COLO829 (cell line): ENCODE measurements at places on chromosomes 2 and 18.

GRCh38 chr18:41829647-41830516 lies 125.2 kb upstream of the PIK3C3 start:
- DNase-seq, result peak; percentile 82

DNA sequence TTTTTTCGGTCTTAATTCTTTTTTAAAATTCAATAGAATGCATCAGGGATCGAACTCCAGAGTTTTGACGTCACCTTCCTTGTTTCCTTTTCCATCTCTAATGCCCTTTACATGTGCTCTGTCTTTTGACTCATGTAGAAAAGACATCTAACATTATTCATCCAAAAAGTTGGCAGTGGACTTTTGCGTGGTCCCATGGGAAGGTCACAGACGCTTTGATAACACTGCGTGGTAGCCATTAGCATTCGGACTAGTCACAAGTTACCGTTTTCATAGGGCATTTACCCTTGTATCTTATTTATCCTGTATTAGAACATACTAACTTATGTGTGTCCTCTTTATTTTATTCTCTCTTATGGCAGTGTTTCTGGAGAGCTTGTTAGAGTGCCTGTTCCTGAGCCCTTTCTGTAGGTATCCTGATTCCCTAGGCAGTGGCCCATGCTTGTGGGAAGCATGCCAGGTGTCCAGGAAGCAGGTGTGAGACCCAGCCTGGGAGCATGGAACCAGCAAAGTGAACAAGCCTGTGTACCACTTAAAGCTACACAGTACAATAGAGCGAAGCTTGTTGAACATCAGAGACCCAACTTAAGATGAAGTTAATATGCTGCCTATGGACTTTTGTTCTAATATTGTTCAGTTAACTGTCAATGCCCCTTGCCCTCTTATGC lies 73.6 kb upstream of the RBM44 start:
- DNase-seq, result no peak

GRCh38 chr18:32980896-32981295 lies 208.1 kb upstream of the KLHL14 start:
- DNase-seq, result no peak

DNA sequence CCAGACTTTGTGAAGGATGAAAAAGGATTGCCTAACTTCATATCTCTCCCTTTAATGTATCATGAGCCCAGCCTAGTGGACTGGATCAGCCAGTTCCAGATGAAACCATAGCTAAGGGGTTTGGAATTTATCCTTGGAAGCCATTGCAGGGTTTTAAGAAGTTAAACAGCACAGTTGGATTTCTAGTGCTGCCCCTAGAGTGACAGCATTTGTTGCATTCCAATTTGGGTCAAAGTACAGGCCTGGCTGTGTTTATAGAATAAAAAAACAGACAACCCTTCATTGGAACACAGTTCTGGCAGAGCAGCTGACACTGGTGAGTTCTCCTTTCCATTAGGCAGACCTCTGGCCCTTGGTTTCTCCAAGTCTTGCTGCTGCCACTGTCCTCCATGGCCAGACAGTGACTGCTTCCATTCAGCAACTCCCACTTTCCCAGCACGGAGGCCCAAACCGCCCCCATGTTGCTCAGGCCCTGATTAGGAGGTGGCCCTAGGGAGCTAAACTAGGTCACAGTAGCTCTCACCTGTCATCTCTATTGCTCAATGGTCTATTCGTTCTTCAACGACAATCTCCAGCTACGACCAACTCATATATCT lies 8.0 kb downstream of the GPR39 start:
- DNase-seq, result no peak

DNA sequence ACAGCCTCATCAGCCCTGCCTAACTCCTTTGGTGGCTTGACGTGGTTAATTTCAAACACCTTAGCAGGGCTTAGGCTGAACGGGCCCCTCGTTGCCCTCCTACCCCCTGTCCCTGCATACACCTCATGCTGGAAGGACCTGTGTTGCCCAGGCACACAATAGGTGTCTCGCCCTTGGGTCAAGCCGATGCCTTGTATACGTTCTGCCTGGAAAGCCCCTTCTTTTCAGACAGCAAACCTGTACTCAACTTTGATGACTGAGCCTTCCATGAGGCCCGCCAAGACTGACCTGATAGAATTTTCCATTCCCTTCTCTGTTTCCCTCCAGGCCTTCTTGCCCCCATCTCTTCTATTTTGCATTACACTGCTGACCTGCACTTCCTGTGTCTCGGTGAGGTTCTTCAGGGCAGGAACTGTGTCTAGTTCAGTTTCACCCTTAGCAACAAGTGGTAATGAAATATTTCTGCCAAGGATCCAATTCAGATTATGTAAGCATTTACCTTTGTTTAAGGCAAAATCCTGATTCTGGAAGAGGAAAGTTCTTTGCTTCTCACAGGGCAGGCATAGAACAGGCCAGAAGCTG lies 7.9 kb downstream of the GREB1 start:
- no peak for DNase-seq

- no peak for DNase-seq
Observed at GRCh38 chr2:70603066-70603465, 49.4 kb upstream of the TGFA start.

- DNase-seq, result no peak
Observed at GRCh38 chr2:204681412-204681811, 136.1 kb downstream of the PARD3B start.

DNA sequence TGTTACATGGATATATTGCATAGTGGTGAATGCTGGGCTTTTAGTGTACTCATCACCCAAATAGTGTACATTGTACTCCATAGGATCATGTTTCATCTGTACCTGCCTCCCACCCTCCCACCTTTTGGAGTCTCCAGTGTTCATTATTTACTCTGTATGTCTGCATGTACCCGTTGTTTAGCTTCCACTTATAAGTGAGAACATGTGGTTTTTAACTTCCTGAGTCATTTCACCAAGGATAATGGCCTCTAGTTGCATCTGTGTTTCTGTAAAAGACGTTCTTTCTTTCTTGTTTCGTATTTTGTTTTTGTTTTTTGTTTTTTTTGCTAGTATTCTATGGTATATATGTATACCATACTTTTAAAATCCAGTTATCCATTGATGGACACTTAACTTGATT lies 107.5 kb downstream of the MSTN start:
- no peak for DNase-seq

DNA sequence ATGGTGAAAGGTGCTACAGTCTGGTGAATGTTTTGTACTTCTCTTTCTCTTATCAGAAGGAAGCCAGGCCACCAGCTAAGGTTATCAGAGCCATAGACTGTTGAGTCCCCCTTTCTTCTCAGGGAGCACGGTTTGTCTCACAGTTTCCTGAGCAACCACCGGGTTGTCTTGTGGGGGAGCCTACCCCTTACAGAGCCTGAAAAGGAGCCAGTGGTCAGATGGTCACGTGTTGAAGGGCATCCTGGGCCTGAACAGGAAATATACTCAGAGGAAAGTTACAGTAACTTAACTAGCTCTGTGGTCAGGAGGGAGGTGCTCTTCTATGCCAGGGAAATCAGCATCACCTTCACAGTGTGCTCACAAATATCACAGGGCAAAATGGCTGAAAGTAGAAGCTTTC lies 11.6 kb downstream of the CD28 start:
- no peak for DNase-seq

- DNase-seq, result no peak
Observed at GRCh38 chr2:9668687-9669345, 38.0 kb upstream of the YWHAQ start.

DNA sequence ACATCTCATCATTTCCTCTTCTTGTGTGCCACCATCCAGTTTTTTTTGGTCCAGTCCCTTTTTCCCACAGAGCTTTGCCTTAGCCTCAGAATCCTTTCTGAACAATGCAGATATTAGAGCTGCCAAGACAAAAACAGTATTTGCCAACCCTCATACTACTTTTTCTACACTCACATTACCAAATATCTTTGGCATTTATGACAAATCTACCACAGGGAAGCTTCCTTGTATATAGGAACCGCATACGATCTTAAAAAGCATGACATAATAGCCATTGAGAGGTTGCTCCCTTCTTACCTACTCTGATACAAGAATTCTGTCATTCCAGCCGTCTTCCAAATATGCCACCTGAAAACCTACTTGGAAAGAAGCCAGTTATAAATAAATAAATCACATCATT lies 9.4 kb downstream of the ZNF24 start:
- DNase-seq, result no peak
